ENCODE measurements at places on chromosomes 13 and 19. TPM values are rescaled to one million over a fixed set of nuclear protein-coding genes. Genes with fewer than 3 reads are reported as not detected.

Gene KLK5
- not detected for total RNA-seq

Gene THAP8
- 13.9 TPM for total RNA-seq

Gene SYNE4
- total RNA-seq = not detected

Gene COX6B2
- total RNA-seq = not detected

Gene INAFM1
- 1.6 TPM for total RNA-seq

Gene LHB
- not detected for total RNA-seq

Gene PODNL1
- 0.18 TPM for total RNA-seq

Gene KIR2DL3
- not detected for total RNA-seq

Gene CD37
- not detected for total RNA-seq

Gene XPO4
- 22.4 TPM for total RNA-seq

Gene ZNF579
- total RNA-seq = 9.5 TPM

Gene FLT1
- total RNA-seq = 156 TPM

Gene LAIR1
- not detected for total RNA-seq

Gene KXD1
- 143 TPM for total RNA-seq

Gene HIF3A
- total RNA-seq = 7.5 TPM

Gene VN1R2
- total RNA-seq = not detected

Gene ZNF358
- 56.9 TPM for total RNA-seq

Gene ACP7
- total RNA-seq = not detected

Gene WDR62
- total RNA-seq = 4.8 TPM

Gene NLRP11
- not detected for total RNA-seq

Gene RYR1
- 0.06 TPM for total RNA-seq

Gene COMP
- total RNA-seq = not detected

Gene LGI4
- not detected for total RNA-seq

Gene RFPL4AL1
- total RNA-seq = not detected

Gene TMEM59L
- 1.6 TPM for total RNA-seq

Gene FRY
- 18.2 TPM for total RNA-seq

Gene TRIM13
- total RNA-seq = 26.4 TPM

Gene SHISA7
- not detected for total RNA-seq

Gene FPR1
- total RNA-seq = not detected

Gene SULT2B1
- total RNA-seq = 0.19 TPM

Gene HRC
- not detected for total RNA-seq

Gene ZNF880
- total RNA-seq = 11.3 TPM

Gene IGFL2
- not detected for total RNA-seq

Gene ICAM1
- total RNA-seq = 564 TPM

Gene GIPR
- 0.76 TPM for total RNA-seq

Gene ZNF132
- total RNA-seq = 3.3 TPM

Gene BLOC1S3
- total RNA-seq = 15.6 TPM

Gene PNMA8A
- total RNA-seq = 3.3 TPM

Gene COL4A2
- total RNA-seq = 1,851 TPM

Gene KDELR1
- 177 TPM for total RNA-seq

Gene CEACAM8
- total RNA-seq = not detected

All from glomerular endothelial cell (primary cell).